ENCODE measurements at places on chromosomes 1 and 21. TPM values are rescaled to one million over a fixed set of nuclear protein-coding genes. Genes with fewer than 3 reads are reported as not detected.

- no peaks in the 10 kb centered on the region for H3K36me3 ChIP-seq
- no peaks in the 10 kb centered on the region for H3K4me1 ChIP-seq
- H3K4me3 ChIP-seq: no peak overlapping the region
- DNase-seq: no peak
These were observed 24.9 kb downstream of the USP25 start for GRCh38 chr21:15754640-15755039.

- no peak for DNase-seq
- peaks cover 17% of the 10 kb centered on the region for H3K4me1 ChIP-seq
- peak overlapping the region; percentile 38 for H3K27ac ChIP-seq
- H3K36me3 ChIP-seq: no peaks in the 10 kb centered on the region
These were observed 10.8 kb downstream of the DPT start for GRCh38 chr1:168717906-168718891.

DNA sequence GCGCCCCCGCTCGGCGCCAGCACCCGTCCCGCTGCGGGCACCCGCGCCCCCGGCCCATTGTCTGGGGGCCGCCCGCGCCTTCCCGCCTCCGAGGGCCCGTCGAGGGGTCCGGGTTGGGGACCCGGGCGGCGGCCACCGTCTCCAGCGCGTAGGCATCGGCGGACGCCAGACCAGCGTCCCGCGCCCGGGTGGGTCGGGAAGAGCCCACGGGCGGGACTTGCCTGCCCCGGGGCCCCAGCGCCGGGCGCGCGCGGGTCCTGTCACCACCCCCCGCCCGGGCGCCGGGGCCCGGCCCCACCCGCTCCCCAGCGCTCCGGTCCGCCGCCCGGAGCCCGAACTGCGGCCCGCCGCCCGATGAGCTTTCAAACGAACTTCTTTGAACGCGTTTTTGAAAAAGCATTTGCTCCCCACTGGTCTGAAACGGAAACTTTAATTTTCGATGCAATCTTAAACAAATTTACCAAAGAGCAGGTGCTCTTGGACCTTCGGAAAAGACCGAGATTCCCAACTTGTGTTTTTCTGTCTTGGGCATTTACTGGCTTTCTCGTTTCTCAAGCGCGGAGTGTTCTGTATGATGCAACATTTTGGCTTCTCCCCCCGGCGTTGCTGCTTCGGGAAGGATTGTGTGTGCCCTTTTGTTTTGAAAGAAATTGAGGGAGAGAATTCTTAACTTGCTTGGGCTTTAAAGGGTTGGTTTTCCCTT is 615 bp downstream of the CLIC4 start:
- peaks cover 31% of the 10 kb centered on the region for H3K4me1 ChIP-seq
- DNase-seq: peak; percentile 50
- no peaks in the 10 kb centered on the region for H3K36me3 ChIP-seq
- no peaks in the 10 kb centered on the region for H3K27me3 ChIP-seq
- H3K4me3 ChIP-seq: peak overlapping the region; percentile 69
- H3K27ac ChIP-seq: peak overlapping the region; percentile 60

DNA sequence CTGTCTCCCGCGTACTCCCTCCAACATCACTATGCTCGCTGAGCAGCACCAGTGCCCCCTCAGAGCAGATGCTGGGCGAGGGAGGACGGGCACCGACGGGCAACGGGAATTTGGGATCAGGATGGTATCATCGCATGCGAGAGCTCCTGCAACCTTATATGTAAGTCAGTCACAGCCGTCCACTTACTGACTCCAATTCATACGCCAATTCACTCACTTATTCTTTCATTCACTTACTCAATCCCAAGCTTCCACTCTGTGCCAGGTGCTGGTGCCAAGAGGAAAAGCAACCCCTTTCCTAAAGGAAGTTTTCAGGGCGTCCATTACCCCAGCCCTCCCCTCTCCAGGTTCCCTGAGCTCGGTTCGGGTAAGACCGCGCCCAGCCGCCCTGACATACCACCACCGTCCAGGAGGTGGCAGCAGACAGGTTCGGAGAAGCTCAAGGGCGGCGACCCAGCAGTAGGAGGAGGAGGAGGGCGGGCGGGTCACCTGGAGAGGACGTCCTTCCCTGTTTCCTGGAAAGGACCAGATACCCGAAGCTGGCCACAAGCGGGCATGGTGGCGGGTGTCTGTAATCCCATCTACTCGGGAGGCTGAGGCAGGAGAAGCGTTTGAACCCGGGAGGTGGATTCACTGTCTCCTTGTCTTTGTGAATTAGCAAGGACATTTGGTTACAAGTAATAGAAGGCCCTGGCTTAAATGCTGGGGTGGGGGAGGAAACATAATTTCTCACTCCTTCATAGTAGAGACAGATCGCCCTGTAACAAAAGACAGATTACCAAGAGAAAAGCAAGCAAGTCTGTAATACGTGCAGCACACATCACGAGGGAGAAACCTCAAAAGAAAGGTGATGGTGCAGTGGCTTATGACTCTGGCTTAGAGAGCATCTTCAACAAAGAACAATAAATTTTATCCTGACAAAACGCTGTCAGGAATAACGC is 7.6 kb upstream of the IL22RA1 start:
- no peak overlapping the region for H3K27ac ChIP-seq
- no peaks in the 10 kb centered on the region for H3K27me3 ChIP-seq
- H3K4me3 ChIP-seq: peak overlapping the region; percentile 39
- peak; percentile 67 for DNase-seq

DNA sequence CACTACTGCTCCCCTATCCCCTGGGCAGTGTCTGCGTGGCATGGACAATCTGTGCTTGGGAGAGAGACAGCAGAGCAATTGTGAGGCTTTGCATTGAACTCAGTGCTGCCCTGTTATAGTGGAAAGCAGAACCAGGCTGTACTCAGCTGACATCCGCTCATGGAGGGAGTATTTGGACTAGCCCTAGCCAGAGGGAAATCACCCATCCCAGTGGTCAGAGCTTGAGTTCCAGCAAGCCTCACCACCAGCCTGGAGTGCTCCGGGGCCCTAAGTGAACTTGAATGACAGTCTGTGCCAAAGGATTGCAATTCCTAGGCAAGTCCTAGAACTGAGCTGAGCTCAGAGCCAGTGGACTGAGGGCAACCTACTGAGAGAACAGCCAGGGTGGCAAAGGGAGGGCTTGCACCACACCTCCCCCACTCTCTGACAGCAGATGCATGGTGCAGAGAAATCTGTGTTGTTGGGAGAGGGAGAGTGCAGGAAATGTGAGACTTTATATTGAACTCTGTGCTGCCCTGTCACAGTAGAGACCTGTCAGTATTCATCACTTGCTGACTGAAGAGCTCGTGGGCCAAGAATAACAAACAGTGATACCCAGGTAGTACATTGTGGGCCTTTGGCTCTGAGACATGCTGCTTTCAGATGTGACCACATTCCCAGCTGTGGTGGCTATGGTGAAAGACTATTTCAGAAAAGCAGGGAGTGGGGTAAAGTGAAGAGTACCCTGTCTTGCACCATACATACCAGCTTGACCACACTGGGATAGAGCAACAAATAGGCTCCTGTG is 107.7 kb upstream of the SLC5A9 start:
- no peak overlapping the region for H3K4me3 ChIP-seq
- H3K36me3 ChIP-seq: no peaks in the 10 kb centered on the region
- no peak overlapping the region for H3K27ac ChIP-seq
- no peaks in the 10 kb centered on the region for H3K27me3 ChIP-seq
- DNase-seq: no peak

DNA sequence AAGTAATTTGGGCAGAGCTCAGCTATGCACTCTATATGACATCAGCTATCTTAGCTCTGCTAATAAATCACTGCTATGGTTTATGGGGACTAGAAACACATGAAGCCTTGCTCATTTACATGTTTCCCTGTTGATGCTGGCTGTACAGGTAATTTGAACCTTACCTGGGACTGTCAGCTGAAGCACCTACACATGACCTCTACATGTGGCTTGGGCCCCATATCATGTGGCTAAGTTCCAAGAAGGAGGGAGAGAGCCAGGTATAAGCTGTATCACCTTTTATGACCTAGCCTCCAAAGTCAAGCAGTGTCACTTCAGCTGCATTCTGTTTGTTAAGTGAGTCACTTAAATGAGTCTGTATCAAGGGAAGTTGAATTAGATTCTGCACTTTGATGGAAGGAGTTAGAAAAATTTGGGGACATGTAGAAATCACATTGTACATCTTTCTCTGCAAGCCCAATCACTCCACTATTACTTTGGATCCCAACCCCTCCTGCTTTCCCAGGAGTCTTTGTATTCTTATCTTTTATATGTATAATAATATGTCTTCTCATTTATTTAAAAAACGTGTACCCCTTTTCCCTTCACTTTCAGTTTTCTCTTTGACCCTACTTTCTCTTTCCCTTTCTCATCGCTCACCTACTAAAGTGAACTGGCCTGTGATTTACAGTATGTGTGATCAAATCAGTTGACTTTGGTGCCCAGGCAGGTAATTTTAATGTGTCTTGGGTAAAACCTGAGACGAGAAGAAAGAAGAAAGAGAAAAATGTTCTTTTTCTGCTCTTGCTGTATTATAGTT is 53.4 kb upstream of the PRKACB start:
- no peak overlapping the region for H3K27ac ChIP-seq
- DNase-seq: no peak
- peaks cover 18% of the 10 kb centered on the region for H3K4me1 ChIP-seq

- no peak overlapping the region for H3K4me3 ChIP-seq
- no peak overlapping the region for H3K27ac ChIP-seq
- no peaks in the 10 kb centered on the region for H3K4me1 ChIP-seq
- H3K36me3 ChIP-seq: no peaks in the 10 kb centered on the region
- peaks cover 40% of the 10 kb centered on the region for H3K27me3 ChIP-seq
- DNase-seq: no peak
These were observed 46.0 kb downstream of the RHOU start for GRCh38 chr1:228781161-228781808.

DNA sequence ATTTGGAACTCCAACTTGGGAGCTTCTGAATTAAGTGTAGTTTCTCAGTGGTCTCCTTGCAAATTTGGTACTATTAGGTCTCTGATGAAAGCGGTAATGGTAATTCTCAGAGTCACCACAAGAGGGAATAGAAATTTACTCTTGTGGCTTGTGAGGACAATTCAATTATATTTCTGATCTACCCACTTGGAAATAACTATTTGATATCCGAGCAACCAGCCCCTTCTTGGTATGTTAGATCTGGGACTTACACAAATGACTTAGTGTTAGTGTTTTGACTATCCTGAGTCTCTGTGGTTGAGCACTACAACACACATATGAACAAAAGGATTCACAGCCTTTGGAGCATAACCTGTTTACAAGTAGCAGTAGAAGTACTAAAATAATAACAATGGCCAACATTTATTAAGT is 68.1 kb downstream of the RPS6KA1 start:
- no peaks in the 10 kb centered on the region for H3K27me3 ChIP-seq
- H3K27ac ChIP-seq: no peak overlapping the region
- DNase-seq: peak; percentile 36
- H3K4me3 ChIP-seq: no peak overlapping the region

DNA sequence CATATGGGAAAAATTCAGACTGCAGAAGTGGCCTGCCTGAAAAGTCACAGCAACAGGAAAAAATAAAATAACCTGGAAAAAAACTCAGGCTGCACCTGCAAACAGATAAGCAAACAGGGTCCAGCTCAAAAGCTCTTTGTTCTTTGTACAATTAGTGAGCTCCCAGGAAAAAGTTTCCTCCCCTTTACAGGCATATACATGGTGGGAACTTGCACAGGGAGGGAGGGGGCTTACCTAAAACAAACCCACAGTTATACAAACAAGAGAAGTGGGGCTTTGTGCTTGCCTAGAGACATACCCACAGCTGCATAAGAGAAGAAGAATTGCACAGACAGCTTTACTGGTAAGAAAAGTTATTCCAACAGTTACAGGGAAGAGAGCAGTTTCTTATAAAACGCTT is 31.7 kb upstream of the COG2 start:
- H3K4me3 ChIP-seq: no peak overlapping the region
- H3K27ac ChIP-seq: no peak overlapping the region
- DNase-seq: no peak
- no peaks in the 10 kb centered on the region for H3K36me3 ChIP-seq

Gene FABP3
- total RNA-seq: not detected

Gene ZDHHC18
- 27.2 TPM for total RNA-seq

Gene EXO1
- total RNA-seq: 32.1 TPM

Gene IQCC
- 4.9 TPM for total RNA-seq

Gene ACTA1
- not detected for total RNA-seq

Gene PSMB2
- total RNA-seq: 206 TPM

Gene ZNF695
- total RNA-seq: 9.8 TPM

Gene TLR5
- 2.5 TPM for total RNA-seq

Gene PADI4
- total RNA-seq: 7.7 TPM
